ENCODE measurements at places on chromosomes 16 and 17. TPM values are rescaled to one million over a fixed set of nuclear protein-coding genes. Genes with fewer than 3 reads are reported as not detected.

- no peaks in the 10 kb centered on the region for H3K36me3 ChIP-seq
- H3K27ac ChIP-seq: no peak overlapping the region
- no peaks in the 10 kb centered on the region for H3K27me3 ChIP-seq
- no peaks in the 10 kb centered on the region for H3K4me1 ChIP-seq
- DNase-seq: no peak
These were observed 96.5 kb upstream of the CRHR1 start for GRCh38 chr17:45687594-45687993.

DNA sequence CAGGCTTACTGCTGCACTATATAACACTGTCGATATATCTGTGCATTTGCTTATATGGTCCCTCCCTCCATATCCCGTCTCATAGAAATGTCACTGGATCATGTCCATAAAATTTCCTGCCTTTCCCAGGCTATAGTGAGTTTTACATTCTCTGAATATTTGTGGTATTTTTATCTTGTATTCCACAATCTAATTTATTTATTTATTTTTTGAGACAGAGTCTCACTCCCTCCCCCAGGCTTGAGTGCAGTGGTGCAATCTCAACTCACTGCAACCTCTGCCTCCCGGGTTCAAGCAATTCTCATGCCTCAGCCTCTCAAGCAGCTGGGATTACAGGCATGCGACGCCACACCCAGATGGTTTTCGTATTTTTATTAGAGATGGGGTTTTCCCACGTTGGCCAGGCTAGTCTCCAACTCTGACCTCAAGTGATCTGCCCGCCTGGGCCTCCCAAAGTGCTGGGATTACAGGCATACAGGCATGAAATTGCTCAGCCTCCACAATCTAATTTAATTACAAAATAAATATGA lies 12.9 kb downstream of the TRIM37 start:
- H3K4me3 ChIP-seq: no peak overlapping the region
- H3K27ac ChIP-seq: peak overlapping the region; percentile 4
- H3K36me3 ChIP-seq: peaks cover 2% of the 10 kb centered on the region
- peaks cover 7% of the 10 kb centered on the region for H3K4me1 ChIP-seq
- H3K27me3 ChIP-seq: no peaks in the 10 kb centered on the region

GRCh38 chr16:75239542-75240122 lies 11.8 kb downstream of the BCAR1 start:
- H3K27me3 ChIP-seq: no peaks in the 10 kb centered on the region
- no peak overlapping the region for H3K4me3 ChIP-seq
- DNase-seq: no peak
- peaks cover 8% of the 10 kb centered on the region for H3K36me3 ChIP-seq
- peak overlapping the region; percentile 52 for H3K27ac ChIP-seq
- H3K4me1 ChIP-seq: peaks cover 51% of the 10 kb centered on the region

- DNase-seq: peak; percentile 7
- no peaks in the 10 kb centered on the region for H3K36me3 ChIP-seq
- H3K4me1 ChIP-seq: peaks cover 28% of the 10 kb centered on the region
These were observed 135.4 kb downstream of the CLEC16A start for GRCh38 chr16:11079652-11080187.

DNA sequence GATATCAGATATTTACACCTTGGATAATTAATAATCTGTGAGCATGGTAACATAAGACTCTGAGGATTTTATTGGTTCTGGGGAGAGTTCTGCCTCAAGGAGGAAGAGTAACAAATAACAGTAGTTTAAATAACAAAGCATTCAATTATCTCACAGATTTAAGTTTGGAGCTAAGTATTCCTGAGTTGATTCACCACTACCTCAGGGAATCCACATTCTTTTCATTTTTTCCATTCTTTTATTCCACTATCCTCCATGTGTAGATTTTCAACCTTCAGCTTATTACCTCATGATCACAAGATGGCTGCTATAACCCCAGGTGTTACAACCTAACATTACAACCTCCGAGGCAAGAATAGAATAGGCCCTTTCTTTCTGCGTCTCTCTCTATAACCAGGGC lies 252.2 kb upstream of the TOX3 start:
- no peak for DNase-seq
- no peak overlapping the region for H3K4me3 ChIP-seq
- no peaks in the 10 kb centered on the region for H3K27me3 ChIP-seq

Gene ITGAL
- 9.2 TPM for total RNA-seq

DNA sequence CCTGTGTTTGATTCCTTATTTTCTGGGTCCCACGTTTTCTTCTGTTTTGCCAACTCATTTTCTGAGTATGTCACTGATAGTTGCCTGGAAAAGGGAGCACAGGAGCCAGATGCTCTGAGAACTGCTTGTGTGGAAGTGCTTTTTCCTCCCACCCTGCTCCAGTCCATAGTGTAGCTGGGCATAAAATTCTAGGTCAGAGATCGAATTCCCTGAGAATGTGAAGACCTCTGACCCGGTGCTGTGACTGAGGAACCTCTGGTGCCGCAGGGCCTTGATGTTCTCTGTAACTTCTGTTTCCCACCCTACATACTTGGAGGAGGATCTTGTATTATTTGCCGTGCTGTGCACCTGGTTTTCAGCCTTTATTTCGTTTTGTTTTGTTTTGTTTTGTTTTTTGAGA lies 19.5 kb upstream of the CAPN15 start:
- no peak for DNase-seq
- H3K27me3 ChIP-seq: no peaks in the 10 kb centered on the region
- H3K27ac ChIP-seq: no peak overlapping the region
- H3K4me1 ChIP-seq: no peaks in the 10 kb centered on the region
- H3K4me3 ChIP-seq: no peak overlapping the region

- no peak overlapping the region for H3K4me3 ChIP-seq
- no peaks in the 10 kb centered on the region for H3K4me1 ChIP-seq
- no peak for DNase-seq
- H3K36me3 ChIP-seq: no peaks in the 10 kb centered on the region
- no peak overlapping the region for H3K27ac ChIP-seq
These were observed 38.7 kb upstream of the RHBDL3 start for GRCh38 chr17:32226886-32227285.

Gene GJC1
- total RNA-seq: 1.6 TPM

DNA sequence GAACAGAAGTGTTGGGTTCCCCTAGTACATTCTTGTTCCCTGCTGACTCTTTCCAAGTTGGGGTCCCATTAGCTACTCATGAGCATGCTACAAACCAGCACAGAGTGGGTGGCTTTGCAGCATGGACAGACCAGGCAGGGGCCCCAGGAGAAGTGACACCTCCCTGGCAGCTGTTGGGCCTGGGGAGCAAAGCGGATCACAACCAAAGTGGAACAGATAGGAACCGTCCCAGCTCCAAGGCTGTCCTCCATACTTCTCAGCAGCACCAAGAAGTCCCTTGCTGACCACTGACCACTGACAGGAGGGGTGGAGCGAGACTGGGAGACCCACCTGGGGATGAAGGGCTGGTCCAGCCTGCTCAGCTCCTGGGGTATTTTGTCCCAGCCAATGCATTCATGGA lies 12.4 kb upstream of the GFAP start:
- no peaks in the 10 kb centered on the region for H3K36me3 ChIP-seq
- no peaks in the 10 kb centered on the region for H3K4me1 ChIP-seq
- no peaks in the 10 kb centered on the region for H3K27me3 ChIP-seq
- no peak for DNase-seq
- H3K27ac ChIP-seq: no peak overlapping the region
- H3K4me3 ChIP-seq: no peak overlapping the region

DNA sequence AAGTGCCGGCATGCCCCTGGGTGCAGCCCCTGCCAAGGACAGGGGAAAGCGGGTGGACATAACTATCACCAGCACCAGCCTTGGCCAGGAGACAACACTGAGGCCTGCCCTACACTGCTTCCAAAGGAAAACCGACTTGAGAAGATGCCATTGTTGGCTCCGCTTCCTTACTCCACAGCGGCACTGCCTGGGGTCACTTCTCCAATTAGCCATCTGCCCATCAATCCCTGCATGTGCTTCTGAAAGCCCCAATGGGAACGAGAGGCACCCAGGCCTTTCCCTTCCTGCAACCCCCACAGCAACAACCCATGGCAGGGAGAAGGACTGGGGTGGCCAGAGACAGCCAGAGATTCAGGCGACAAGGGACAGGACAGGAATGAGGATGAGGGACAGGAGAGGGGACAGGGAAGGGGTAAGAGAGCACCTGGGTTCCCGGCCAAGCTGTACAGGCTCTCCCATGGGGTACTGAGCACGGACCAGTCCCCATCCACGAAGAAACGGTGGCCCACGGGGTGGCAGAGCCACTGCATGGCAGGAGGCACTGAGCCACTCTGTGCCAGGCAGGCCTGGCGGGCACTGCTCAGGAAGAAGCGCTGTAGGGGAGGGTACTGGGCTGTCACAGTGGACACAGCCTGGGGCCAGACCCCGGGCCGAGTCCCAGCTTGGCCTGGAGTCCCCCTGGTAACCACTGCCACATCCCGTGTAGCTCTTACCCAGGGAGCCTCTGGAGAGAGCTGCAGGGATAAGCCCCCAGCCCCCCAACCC lies 21.2 kb downstream of the SREBF1 start:
- H3K27ac ChIP-seq: no peak overlapping the region
- H3K36me3 ChIP-seq: peaks cover 8% of the 10 kb centered on the region
- H3K4me3 ChIP-seq: no peak overlapping the region
- peaks cover 39% of the 10 kb centered on the region for H3K4me1 ChIP-seq

Gene CD300LD
- total RNA-seq: not detected

GRCh38 chr17:4204710-4205173 lies 59.0 kb downstream of the ANKFY1 start:
- no peaks in the 10 kb centered on the region for H3K36me3 ChIP-seq
- DNase-seq: peak; percentile 29
- H3K4me1 ChIP-seq: no peaks in the 10 kb centered on the region
- H3K4me3 ChIP-seq: no peak overlapping the region
- no peak overlapping the region for H3K27ac ChIP-seq
- no peaks in the 10 kb centered on the region for H3K27me3 ChIP-seq

Gene TSPAN10
- total RNA-seq: 5.3 TPM

GRCh38 chr16:46918905-46919792 lies 35.0 kb downstream of the GPT2 start:
- H3K27ac ChIP-seq: peak overlapping the region; percentile 64
- H3K27me3 ChIP-seq: no peaks in the 10 kb centered on the region
- H3K36me3 ChIP-seq: peaks cover 7% of the 10 kb centered on the region
- no peak overlapping the region for H3K4me3 ChIP-seq

Gene FNDC8
- not detected for total RNA-seq

DNA sequence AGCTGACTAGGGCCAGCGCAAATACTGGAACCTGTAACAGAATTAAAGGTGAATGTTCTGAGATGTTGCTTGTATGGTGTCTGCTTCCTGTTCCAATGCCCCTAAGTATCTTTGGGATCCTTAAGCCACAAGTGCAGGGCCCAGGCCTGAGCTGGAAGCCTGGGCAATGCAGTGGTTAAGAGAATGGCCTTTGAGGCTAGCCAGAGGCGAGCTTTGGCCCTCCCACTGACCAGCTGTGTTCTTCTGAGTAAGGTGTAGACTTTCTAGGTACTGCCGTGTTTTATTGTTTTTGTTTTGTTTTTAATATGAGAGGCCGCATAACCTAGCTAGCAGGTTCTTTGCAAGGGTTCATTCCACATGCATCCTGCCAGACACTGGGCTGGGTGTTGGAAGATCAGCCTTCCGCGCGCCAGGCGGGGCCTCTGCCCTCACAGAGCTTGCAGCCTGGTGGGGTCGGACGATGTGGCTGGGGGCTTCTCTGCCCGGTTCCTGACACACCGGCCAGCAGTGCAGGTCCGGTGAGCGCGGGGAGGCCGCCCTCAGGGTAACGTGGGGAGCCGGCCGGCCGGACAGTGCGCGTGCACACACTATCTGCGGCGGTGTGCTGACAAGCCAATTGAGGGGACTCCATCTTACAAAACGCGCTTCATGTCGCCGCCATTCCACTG lies 551 bp upstream of the MLX start:
- H3K36me3 ChIP-seq: peaks cover 31% of the 10 kb centered on the region
- peaks cover 68% of the 10 kb centered on the region for H3K4me1 ChIP-seq
- no peak for DNase-seq

DNA sequence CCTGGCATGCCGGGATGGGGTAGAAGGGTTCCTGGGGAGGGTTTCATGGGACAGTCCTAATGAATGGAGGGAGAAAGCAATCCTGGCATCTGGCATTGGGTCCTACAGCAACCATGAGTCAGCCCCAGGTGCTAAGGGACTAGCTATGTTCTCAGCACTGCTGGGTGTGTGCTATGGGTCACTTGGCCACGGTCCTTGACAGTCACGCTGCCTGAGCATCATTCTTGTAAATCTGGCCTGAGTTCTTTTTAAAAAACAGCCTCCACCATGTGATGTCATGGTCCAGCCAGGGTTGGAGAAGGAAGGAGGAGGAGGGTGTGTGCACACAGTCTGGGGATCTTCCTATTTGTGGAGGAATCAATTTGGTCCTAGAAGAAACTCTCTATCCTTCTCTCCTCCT lies 6.2 kb upstream of the RAMP2 start:
- no peaks in the 10 kb centered on the region for H3K36me3 ChIP-seq
- DNase-seq: peak; percentile 32
- no peak overlapping the region for H3K4me3 ChIP-seq

Gene C16orf89
- total RNA-seq: 2.6 TPM

Gene CCL8
- total RNA-seq: not detected

DNA sequence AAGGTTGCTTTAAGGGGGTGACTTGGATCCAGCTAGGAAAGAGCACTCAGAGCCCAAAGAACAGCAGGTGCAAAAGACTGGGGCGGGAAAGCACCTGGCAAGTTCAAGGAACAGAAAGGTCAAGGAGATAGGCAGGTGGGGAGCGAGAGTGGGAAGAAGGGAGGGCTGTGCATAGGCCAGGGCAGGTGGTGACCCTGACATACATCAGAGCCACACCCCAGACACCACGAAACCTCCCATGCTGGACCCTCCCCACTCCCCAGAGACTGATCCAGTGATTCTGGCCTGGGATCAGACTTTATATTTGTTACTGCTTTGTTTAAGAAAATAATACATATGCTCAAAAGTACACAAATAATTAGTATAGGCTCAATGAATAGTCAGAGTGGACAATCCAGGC lies 48.5 kb upstream of the RBFOX3 start:
- H3K4me1 ChIP-seq: no peaks in the 10 kb centered on the region
- H3K27me3 ChIP-seq: no peaks in the 10 kb centered on the region
- DNase-seq: no peak
- no peaks in the 10 kb centered on the region for H3K36me3 ChIP-seq

GRCh38 chr17:18356624-18357023 lies 6.7 kb downstream of the SHMT1 start:
- H3K27me3 ChIP-seq: no peaks in the 10 kb centered on the region
- H3K36me3 ChIP-seq: peaks cover 8% of the 10 kb centered on the region
- no peak overlapping the region for H3K27ac ChIP-seq
- no peak overlapping the region for H3K4me3 ChIP-seq
- peaks cover under 1% of the 10 kb centered on the region for H3K4me1 ChIP-seq

GRCh38 chr16:77859493-77860232 lies 71.3 kb downstream of the VAT1L start:
- no peak overlapping the region for H3K27ac ChIP-seq
- H3K27me3 ChIP-seq: no peaks in the 10 kb centered on the region
- no peak for DNase-seq
- no peak overlapping the region for H3K4me3 ChIP-seq

DNA sequence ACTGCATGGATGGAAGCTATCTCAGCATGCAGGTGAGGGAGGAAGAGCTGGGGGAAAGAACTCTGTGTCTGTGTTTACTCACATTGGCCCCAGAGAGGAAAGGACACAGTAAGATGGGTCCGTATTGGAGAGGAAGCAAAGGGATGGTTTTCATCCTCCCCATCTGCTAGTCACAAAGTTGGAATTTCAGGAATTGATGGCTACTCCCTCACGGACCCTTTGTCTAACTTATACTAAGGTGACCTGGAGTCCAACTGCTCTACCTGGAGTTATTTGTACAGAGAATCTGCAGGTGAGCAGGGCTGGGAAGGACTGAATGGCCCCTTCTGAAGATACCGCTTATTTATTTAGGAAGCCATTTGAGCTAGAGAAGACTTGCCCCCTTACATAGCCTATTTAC lies 55.1 kb downstream of the WNT3 start:
- H3K36me3 ChIP-seq: no peaks in the 10 kb centered on the region
- no peak overlapping the region for H3K27ac ChIP-seq
- no peaks in the 10 kb centered on the region for H3K27me3 ChIP-seq
- no peak overlapping the region for H3K4me3 ChIP-seq

Measured in body of pancreas (tissue), 4 donors.